ENCODE measurements at places on chromosomes 7 and 10.

DNA sequence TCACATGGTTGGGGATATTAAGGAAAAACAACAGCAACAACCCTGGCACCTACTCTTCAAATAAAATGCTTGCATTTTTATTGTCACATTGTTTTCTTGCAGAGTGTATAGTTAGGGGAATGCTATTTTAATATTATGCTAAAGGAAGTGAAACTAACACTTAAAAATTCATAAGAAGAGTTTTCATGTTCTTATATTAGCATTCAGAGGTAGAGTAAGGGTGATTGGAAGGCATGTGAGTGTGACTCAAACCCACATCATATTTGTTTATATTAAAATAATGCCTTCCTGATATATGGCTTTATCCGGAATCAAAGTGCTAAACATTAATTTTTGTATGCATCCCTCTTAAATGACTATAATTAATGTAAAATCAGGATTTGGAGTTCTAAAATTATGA, 59.8 kb upstream of the TES start:
- no peak for DNase-seq

DNA sequence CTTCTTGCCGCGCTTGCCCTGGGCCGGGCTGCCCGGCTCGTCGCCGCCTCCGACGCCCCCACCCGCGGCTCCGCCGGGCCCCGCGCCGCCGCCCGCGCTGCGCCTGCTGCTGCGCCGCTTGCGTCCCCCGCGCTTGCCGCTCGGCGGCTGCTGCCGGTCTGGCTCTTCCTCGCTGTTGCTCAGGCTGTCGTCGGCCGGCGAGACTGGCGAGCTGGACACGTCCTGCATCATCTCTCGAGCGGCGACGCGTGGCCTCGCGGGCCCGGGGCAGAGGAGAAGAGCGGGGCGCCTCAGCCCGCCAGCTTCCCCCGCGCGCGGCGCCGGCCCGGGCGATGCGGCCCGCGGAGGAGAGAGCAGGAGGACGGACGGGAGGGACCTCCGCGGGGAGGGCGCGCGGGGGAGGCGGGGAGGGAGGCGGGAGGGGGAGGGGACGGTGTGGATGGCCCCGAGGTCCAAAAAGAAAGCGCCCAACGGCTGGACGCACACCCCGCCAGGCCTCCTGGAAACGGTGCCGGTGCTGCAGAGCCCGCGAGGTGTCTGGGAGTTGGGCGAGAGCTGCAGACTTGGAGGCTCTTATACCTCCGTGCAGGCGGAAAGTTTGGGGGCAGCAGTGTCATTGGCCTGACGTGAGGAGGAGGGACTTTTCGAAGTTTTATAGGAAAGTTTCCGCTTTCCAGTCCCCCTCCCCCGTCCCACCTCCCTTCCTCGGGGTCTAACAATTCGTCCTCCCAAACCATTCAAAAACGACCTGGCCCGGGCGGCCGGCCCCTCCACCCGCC, at the start of gene TWIST1:
TWIST1 (minus strand) TSS at position 546 of the 779 bp plus-strand sequence; CDS start at position 231, 315 bp downstream.
- DNase-seq = no peak

- DNase-seq = peak; percentile 21
Observed at GRCh38 chr10:96370584-96371157, 11.9 kb upstream of the OPALIN start.

- DNase-seq = no peak
Observed at GRCh38 chr7:101114492-101114891, 12.4 kb upstream of the SERPINE1 start.

DNA sequence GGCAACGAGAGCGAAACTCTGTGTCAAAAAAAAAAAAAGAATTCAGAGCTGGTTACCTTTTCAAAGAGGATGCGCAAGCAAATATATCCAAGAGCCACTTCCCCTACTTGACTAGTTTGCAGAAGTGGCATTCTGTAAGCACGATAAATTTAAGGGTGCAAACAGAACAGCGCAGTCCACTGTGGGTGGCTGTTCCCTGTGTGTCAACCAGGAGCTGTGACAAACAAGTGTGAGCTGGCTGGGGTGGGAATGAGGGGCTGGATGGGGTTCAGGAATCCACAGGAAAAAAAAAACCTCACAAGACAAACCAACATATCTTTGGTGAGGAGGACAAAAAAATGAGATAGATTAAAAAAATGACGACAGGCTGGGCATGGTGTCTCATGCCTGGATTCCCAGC, 15.9 kb downstream of the GUSB start:
- no peak for DNase-seq

DNA sequence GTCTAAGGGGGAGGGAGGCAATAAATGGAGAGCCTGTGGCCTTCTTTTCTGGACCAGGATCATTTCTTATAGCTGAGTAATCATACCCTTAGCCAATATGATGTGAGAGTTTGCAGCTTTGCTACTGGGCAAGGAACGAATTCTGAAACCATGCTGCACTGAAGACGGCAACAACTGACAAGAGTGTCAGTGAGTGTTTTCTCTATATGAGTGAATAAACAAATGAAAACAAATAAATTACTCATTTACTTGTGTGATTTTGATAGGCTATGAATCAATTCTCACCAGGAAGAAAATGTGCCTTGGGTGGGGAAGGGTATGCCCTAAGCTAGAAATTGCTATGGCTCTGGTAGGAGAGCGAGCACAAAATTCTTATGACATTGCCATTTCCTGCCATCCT, 79.4 kb upstream of the LRRN3 start:
- peak; percentile 10 for DNase-seq

DNA sequence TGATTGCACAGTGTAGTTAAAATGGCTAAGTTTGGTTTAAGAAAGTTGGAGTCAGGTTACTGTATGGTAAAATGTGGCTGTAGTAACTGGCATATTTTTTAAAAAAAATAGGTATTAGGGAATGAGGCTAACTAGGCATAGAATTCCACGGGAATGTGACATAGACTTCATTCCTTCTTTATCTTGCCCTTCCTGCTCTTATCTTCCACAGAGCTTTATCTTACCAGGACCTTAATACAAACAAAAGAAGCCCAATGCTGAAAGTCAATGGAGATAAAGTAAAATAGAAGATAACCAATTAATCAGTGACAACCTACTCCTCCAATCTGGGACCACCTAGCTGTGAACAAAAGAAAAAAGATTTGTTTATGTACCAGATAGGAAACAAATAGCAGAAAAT, 58.1 kb downstream of the TET1 start:
- DNase-seq = no peak

Measured in stimulated activated naive CD4-positive, alpha-beta T cell treated with Interleukin-2 at 50 U/mL for 16 hours (primary cell).